ENCODE measurements at places on chromosomes 16 and 17. TPM values are rescaled to one million over a fixed set of nuclear protein-coding genes. Genes with fewer than 3 reads are reported as not detected.

DNA sequence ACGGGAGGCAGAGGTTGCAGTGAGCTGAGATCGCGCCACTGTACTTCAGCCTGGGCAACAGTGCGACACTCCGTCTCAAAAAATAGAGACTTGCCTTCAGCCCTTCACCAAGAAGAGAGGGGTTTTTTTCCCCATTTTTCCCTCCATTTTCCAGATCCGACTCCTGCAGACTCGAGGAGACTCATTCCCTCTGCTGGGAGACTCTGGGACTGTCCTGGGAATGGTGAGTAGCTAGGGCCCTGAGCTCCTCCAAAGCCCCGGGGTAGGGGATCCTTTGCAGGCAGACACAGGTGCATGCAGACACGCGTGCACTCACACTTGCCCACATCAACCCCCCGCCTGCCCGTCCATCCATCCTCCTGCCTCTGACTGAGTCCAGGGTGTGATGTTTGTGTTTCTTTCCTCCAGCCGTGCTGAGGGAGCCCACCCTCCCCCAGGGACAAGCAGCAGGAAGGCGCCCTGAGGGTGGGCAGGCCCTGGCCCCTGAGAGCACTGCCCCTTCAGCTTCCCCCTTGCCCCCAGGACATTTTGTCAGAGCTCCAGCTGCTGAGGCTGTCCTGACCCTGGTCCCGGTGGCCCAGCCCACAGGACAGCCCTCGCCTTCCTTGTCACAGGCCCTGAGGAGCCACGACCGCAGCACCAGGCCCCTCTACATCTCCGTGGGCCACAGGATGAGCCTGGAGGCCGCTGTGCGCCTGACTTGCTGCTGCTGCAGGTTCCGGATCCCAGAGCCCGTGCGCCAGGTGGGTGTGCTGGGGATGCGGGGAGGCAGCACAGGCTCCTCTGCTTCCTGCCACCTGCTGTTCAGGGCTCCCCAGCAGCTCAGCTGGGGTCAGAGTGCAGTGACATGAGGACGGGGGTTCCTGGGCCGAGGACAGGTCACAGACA, 10.2 kb downstream of the ENDOV start:
- no peak for DNase-seq

DNA sequence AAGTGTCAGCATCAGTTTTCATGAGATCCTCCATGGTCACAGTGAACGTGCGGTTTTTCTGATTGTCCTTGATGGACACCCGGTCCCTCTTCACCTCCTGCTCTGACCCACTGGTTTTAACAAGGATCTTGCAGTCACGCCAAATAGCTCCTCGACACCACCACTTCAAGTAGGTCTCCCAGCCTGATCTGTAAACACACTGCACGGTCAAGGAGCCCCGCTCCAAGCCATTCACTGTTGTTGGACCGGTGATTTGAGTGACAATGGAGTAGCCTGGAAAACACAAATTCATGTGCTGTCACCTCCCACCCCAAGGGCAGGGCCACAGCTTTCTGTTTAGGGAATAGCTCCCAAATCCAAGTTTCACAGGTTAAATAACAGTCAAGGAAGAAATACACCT, 8.2 kb downstream of the CD300LF start:
- no peak for DNase-seq

KRTAP3-1 gene
- not detected for polyA plus RNA-seq

KRT16 gene
- not detected for polyA plus RNA-seq

GRCh38 chr16:29848420-29849297, 14.4 kb downstream of the CDIPT start:
- DNase-seq: no peak

DNA sequence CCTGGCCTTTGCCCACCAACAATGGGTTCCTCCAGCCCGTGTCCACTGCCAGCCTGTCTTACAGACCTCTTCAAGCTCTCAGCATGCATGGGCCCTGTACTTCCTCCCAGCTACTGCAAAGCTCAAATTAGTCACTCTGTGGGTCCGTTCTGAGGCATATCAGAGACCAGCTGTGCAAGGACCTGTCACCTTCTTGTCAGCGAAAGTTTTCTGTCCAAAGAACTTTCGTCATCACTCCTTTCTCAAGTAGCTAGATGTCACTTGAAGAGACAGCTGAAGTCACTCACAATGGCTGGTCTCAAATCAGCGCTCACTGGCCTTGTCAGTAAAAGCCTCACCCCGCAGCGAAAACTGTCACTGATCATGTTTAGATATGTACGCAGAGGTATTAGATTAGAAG, 91.4 kb upstream of the DYNLRB2 start:
- no peak for DNase-seq

DNA sequence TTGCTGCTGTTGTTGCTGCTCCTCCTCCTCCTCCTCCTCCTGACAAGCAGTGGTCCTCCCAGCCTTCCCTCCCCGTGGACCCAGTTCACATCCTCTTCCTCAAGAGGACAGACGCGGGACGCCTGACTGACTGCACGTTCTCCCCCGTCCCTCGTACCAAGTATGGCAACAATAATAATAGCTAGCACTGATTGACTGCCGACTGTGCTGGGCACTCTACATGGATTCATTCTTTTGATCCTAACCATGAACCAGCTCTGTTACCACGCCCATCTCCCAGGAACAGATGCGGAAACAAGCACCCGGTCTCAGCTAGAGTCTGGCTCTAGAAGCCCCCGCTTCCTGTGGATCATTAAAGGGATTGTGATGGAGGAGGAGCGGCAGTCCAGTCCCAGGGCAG, 78.0 kb downstream of the GNAO1 start:
- DNase-seq: peak; percentile 72

DNA sequence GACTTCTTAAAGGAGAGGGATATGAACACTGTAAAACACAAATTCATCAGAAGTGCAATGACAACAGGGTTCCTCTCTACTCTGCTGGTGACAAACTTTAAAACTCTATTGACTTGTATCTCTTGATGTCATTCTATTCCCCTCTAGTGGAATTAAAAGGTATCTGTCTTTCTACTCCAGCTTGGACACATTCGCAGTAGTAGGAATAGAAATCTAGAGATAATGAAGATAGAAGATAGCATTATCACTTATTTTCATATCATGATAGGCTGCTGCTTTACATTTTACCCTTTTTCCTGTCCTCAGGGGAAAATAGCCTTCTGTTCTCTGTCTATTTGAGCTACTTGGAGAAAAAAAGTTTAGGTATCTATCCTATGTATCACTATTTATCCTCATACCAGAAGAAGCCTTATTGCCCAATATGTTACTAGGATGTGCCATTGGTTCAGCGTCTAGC, 209.6 kb upstream of the CACNG5 start:
- peak; percentile 76 for DNase-seq

All from brain (organoid and tissue), 16 donors.